ENCODE measurements at places on chromosomes 12 and 14. TPM values are rescaled to one million over a fixed set of nuclear protein-coding genes. Genes with fewer than 3 reads are reported as not detected.

The SERPINA6 gene
- total RNA-seq: 0.13 TPM

The CALCOCO1 gene
- 84.1 TPM for total RNA-seq

The ASCL1 gene
- total RNA-seq: not detected

The KRT77 gene
- total RNA-seq: not detected

The PRPF40B gene
- 7.2 TPM for total RNA-seq

The KRT79 gene
- not detected for total RNA-seq

The PDE3A gene
- 3.6 TPM for total RNA-seq

The SERPINA10 gene
- total RNA-seq: not detected

The TCP11L2 gene
- 25.3 TPM for total RNA-seq

The GALNT6 gene
- total RNA-seq: 49.0 TPM

The RASAL1 gene
- total RNA-seq: not detected

The BEGAIN gene
- 0.08 TPM for total RNA-seq

The PLEKHD1 gene
- not detected for total RNA-seq

The SLC7A8 gene
- 4.6 TPM for total RNA-seq

The SDR39U1 gene
- total RNA-seq: 17.5 TPM

The TSPAN19 gene
- 0.13 TPM for total RNA-seq

All from epithelial cell of alveolus of lung (primary cell).